Thymus (tissue), 14 donors: ENCODE measurements at places on chromosomes 3 and 15.

DNA sequence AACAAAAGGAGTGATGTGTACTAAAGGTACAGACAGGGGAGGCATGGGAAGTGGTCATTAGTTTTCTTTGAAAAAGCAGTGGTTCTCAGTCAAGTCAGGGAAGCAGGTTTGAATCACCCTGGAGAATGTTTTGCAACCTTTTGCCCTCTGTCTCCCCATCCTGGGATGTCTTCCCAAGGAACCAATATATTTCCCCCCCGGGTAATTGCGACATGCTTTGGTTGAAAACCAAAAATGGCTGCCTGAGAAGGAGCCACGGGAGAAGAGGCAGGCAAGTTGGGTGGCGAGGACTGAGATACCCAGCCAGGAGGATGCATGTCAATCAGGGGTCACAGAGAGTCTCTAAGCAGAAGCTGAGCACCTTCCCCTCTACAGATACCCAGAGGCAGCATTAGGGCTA, 20.2 kb upstream of the PPP1R2 start:
- no peak for DNase-seq

DNA sequence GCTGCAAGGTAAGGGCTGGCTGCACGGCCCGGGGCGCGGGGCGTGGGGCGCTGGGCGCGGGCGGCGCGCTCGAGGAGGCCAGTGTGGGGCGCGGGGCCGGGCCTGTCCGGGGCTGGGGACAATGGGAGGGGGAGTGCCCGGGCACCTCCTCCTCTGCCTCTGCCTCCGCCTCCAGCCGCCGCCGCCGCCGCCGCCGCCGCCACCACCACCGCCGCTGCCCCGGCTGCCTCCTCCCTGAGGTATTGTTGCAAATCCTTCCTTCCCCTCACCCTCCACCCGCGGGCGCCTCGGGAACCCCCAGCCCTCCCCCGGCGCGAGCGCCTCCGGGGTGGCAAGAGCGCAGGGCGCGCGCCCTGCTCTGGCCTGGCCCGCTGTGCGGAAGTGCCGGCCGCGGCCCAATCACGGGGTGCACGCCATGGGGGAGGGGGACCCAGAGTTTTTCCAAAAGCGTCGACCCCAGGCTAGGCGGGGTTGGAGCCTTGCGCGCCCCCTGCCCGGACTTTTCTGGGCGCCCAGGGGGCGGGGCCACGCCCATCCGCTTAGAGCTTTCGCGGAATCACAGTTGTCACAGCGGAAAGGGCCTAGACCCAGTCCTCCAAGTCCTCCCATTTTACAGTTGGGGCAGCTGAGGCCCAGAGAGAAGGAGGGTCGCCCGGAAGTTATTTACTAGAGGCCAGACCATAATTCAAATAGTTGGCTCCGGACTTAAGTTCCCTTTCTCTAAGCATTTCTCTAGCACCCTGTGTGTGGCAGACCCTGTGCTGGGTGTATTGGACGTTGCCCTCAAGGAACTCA, at the start of gene LPP:
Gene LPP, plus strand, starts transcription at position 144 of the 795 bp plus-strand sequence. CDS start 251,964 bp downstream, outside the sequence.
- DNase-seq, result no peak

DNA sequence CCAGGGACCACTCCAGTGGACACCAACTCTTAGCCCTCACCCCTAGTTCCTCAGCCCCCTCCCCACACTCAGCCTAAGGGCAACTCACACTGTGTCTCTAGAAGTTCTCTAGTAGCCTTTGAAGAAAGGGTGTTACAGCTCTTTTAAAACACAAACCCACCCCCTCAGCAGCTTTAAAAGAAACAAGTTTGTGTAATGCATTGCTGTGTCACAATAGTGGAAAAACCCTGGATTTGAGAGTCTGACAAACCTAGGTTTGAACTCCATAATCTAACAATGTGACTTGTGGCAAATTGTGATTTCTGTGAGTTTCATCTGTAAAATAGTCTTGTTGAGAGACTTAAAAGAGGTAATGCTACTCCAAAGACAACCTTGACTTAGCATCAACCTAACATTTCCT, 54.0 kb downstream of the PLCH1 start:
- DNase-seq, result no peak

- no peak for DNase-seq
Observed at GRCh38 chr3:33424606-33425452, 15.4 kb downstream of the UBP1 start.
